ENCODE measurements at places on chromosomes 5 and 9.
A peak's percentile ranks its signal among the peaks of the same experiment; 100 is the strongest.

DNA sequence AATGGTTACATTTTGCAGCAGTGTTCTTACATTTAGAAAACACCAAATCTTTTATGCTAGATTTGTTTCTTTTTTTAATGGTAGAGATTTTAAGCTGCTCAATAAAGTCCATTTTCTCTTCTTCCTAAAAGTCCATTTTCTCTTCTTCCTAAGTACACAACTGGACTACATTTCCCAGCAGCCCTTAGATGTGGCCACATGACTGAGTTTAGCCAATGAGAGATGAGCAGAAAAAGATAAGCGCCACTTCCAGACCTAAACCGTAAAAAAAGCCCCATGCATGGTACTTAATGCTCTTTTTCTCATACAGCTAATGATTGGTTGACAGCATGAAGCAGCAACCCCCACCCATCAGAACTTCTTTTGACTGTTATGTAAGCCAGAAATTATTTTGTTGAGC, 206.7 kb downstream of the FAM114A2 start:
- DNase-seq, result peak; percentile 6
- no peaks in the 10 kb centered on the region for H3K4me1 ChIP-seq
- no peaks in the 10 kb centered on the region for H3K36me3 ChIP-seq
- no peaks in the 10 kb centered on the region for H3K27me3 ChIP-seq
- H3K4me3 ChIP-seq, result no peak overlapping the region

DNA sequence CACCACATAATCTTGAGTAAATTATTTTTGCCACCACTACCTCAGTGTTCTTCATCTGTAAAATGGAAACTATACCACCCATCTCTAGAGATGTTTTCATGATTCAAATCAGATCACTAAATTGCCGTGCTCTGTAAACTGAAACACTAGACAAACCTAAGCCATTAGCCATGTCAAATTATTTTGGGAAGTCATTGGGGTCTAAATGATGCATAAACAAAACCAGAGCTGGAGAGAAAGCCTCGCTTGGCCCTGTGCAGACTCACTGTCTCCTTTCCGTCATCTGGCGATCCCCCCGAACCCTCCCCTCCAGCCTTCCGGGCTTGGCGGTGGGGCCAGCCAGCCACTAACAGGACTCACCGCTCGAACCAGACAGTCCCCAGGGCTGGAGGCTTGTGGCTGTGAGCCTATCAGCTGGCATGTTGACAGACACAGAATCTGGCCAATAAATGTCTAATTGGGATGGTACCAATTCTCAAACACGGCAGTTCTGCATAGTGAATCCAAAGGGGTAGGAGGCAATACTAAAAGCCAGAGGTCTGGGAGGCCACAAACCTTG, 256.5 kb downstream of the SEC61B start:
- no peak for DNase-seq
- H3K4me1 ChIP-seq, result no peaks in the 10 kb centered on the region
- no peaks in the 10 kb centered on the region for H3K36me3 ChIP-seq
- H3K4me3 ChIP-seq, result no peak overlapping the region

GRCh38 chr5:139171779-139172404, 26.3 kb downstream of the SIL1 start:
- no peaks in the 10 kb centered on the region for H3K4me1 ChIP-seq
- no peak overlapping the region for H3K4me3 ChIP-seq
- no peak overlapping the region for H3K27ac ChIP-seq
- DNase-seq, result no peak
- no peaks in the 10 kb centered on the region for H3K36me3 ChIP-seq

- no peaks in the 10 kb centered on the region for H3K36me3 ChIP-seq
- no peak overlapping the region for H3K4me3 ChIP-seq
- H3K27me3 ChIP-seq, result no peaks in the 10 kb centered on the region
These were observed 348.8 kb downstream of the HTR1A start for GRCh38 chr5:63613442-63613841.

DNA sequence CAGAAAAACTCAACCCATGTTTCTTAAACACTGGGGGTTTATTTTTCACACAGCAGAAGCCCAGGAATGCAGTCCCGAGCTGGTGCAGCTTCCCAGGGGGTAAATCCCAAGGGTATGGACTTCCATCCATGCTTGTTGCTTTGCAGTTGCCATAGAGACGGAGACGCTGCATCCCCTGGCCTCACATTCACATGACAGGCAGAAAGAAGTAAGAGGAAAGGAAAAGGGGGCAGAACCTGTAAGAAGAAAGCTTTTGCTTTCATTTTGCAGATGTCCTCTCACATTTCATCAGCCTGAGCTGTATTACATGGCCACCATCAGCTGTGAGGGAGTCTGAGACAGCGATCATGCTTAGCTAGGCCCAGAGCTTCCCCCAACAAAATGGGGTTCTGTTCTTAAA, 321.0 kb downstream of the AGTPBP1 start:
- no peak overlapping the region for H3K27ac ChIP-seq
- peaks cover 11% of the 10 kb centered on the region for H3K4me1 ChIP-seq
- peak; percentile 28 for DNase-seq
- no peak overlapping the region for H3K4me3 ChIP-seq
- no peaks in the 10 kb centered on the region for H3K36me3 ChIP-seq

DNA sequence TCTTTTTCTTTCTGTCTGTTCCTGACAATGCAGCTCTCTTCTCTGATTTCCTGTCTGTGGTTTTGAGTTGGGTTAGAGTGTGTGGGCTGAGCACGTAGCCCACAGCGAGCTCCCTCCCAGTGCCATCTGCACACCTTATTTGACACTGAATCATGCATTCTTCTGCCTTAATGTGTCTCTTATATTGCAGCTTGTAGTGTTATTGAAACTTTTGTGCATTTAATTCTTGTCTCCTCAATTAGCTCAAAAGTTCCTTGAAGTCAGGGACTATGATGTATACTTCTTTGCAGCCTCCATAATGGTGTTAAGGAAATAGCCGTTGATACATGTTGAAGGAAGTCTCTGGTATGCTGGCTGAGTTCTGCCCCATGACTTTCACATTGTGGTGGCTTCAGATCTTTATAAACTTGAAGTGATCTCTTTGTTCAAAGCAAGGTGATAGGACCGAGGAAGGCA, 576.2 kb upstream of the CLINT1 start:
- no peak overlapping the region for H3K27ac ChIP-seq
- no peaks in the 10 kb centered on the region for H3K36me3 ChIP-seq
- no peak overlapping the region for H3K4me3 ChIP-seq
- peak; percentile 70 for DNase-seq
- H3K4me1 ChIP-seq, result peaks cover 11% of the 10 kb centered on the region

- no peak overlapping the region for H3K4me3 ChIP-seq
- DNase-seq, result no peak
- H3K27ac ChIP-seq, result no peak overlapping the region
- H3K27me3 ChIP-seq, result peaks cover 3% of the 10 kb centered on the region
- no peaks in the 10 kb centered on the region for H3K36me3 ChIP-seq
These were observed 5.8 kb upstream of the ENTPD8 start for GRCh38 chr9:137446851-137447471.

DNA sequence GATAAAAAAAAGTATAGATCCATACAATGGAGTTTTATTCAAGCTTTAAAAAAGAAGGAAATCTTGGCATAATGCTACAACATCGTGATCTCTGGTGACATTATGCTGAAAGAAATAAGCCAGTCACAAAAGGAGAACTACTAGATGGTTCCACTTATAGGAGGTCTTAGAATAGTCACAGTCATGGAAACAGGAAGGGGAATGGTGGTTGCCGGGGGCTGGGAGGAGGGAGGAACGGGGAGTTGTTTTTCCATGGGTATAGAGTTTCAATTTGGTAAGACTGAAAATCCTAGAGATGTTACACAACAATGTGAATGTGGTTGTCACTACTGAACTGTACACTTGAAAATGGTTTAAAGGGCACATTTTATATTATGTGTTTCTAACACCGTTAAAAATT, 94.5 kb downstream of the CFAP90 start:
- H3K4me3 ChIP-seq, result no peak overlapping the region
- no peaks in the 10 kb centered on the region for H3K4me1 ChIP-seq
- no peaks in the 10 kb centered on the region for H3K36me3 ChIP-seq
- no peak for DNase-seq
- no peaks in the 10 kb centered on the region for H3K27me3 ChIP-seq

- no peaks in the 10 kb centered on the region for H3K4me1 ChIP-seq
- DNase-seq, result no peak
- H3K4me3 ChIP-seq, result no peak overlapping the region
- H3K27ac ChIP-seq, result no peak overlapping the region
- H3K27me3 ChIP-seq, result no peaks in the 10 kb centered on the region
- H3K36me3 ChIP-seq, result no peaks in the 10 kb centered on the region
These were observed 1049.6 kb upstream of the SEMA6A start for GRCh38 chr5:117624201-117624600.

- H3K36me3 ChIP-seq, result no peaks in the 10 kb centered on the region
- H3K27ac ChIP-seq, result no peak overlapping the region
- no peaks in the 10 kb centered on the region for H3K27me3 ChIP-seq
These were observed 2.9 kb upstream of the TRIM41 start for GRCh38 chr5:181220178-181220515.

GRCh38 chr5:1647580-1647979, 123.8 kb upstream of the LPCAT1 start:
- H3K27me3 ChIP-seq, result peaks cover 26% of the 10 kb centered on the region
- DNase-seq, result no peak
- H3K27ac ChIP-seq, result no peak overlapping the region
- no peaks in the 10 kb centered on the region for H3K36me3 ChIP-seq
- H3K4me1 ChIP-seq, result peaks cover 3% of the 10 kb centered on the region

DNA sequence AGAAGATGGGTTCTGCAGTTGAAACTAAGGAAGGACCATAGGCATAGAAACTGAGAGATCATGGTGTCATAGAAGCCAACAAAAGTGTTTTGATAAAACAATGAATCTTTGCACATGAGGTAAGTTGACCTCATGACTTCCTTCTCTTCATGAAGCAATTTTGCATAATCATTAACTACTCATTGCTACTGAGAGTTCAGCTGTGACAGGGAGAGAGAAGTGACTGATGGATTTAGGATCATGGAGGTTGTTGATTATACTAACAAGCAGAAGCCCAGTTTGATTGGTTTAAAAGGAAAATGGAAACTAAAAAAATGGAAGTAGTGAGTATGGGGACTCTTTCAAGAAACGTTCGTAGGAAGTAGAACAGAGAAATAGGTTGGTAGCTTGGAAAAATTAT, 51.2 kb downstream of the PARP8 start:
- H3K36me3 ChIP-seq, result no peaks in the 10 kb centered on the region
- H3K4me3 ChIP-seq, result no peak overlapping the region
- no peaks in the 10 kb centered on the region for H3K4me1 ChIP-seq
- H3K27me3 ChIP-seq, result no peaks in the 10 kb centered on the region
- H3K27ac ChIP-seq, result no peak overlapping the region

DNA sequence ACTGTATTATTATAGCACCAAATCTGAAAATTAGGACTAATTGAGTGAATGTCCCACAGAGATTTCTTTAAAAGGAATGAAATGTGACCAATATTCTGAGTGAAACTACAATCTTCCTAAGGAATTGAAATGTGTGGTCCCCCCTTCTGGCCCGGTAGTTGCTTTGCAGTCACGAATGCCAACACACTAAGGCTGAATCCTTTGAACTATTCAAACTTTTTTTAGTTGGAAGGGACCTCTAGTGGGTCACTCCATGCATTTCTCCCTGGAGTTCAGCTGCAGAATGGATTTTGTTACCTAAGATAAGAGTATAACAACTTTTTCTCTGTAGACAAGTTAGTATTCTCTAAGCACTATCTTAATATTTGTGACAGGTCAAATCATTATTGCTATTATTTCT, 2.8 kb downstream of the CDH6 start:
- peak overlapping the region; percentile 97 for H3K4me3 ChIP-seq
- H3K27me3 ChIP-seq, result no peaks in the 10 kb centered on the region
- peak overlapping the region; percentile 71 for H3K27ac ChIP-seq
- peaks cover 27% of the 10 kb centered on the region for H3K4me1 ChIP-seq

DNA sequence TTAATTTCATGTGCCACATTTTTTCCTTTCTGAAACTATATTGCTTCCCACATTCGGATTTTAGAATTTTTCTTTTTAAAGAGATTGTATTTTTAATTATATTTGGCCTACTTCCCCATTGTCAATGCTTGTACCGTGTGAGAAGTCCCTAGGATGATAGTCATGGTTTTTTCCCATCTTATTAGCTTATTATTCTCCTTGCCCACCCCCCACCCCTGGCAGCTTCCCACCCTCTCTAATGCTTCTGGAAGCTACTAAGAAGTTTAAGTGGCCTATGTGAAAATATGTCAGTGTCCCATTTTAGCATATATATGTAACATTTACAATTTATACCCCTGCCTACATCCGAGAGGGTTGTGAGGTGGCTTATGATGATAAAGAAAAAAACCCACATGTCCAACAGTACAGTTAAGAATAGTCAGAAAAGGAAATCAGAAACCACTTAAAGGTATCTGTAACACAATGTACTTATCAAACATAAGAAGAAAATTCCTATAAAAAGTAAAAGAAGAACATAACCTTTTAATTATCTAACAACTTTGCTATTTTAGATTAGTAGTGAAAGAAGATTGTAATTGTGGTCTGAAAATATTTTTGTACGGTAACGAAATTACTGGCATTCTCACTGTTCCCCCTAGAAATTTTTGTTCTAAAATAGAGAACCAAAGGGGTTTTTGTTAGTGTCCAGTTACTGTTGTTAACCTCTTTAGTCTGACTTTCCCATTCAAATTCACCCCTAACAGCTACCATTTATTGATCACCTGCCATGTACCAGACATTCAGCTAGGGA, 62.1 kb downstream of the SLC44A1 start:
- no peak for DNase-seq
- no peaks in the 10 kb centered on the region for H3K36me3 ChIP-seq
- no peaks in the 10 kb centered on the region for H3K27me3 ChIP-seq

DNA sequence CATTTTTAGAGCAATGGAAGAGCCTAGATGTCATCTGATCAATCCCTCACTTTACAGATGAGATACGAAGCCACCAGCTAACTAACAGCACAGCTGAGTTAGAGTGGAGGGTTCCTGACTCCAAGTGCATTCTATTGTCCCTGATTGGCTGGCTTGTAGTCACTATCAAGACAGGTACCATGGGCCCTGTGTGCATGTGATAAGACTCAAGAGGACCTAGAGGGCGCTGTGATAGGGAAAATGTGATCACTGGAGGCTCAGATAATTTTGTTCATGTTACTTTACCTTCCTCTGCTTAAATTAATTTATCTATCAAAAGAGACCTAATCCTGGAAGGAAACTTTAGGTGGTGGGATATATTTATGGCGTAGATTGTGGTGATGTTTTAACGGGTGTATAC, 19.5 kb upstream of the SNAPC3 start:
- DNase-seq, result no peak
- no peaks in the 10 kb centered on the region for H3K36me3 ChIP-seq
- H3K4me1 ChIP-seq, result no peaks in the 10 kb centered on the region
- H3K27me3 ChIP-seq, result no peaks in the 10 kb centered on the region

GRCh38 chr5:173883347-173883924, 4.7 kb upstream of the CPEB4 start:
- no peak overlapping the region for H3K27ac ChIP-seq
- peaks cover 8% of the 10 kb centered on the region for H3K4me1 ChIP-seq
- no peaks in the 10 kb centered on the region for H3K27me3 ChIP-seq
- H3K36me3 ChIP-seq, result no peaks in the 10 kb centered on the region

- H3K4me1 ChIP-seq, result peaks cover 5% of the 10 kb centered on the region
- H3K4me3 ChIP-seq, result no peak overlapping the region
- no peak overlapping the region for H3K27ac ChIP-seq
- no peaks in the 10 kb centered on the region for H3K36me3 ChIP-seq
- H3K27me3 ChIP-seq, result no peaks in the 10 kb centered on the region
These were observed 12.4 kb downstream of the CEMIP2 start for GRCh38 chr9:71755869-71756268.
